ENCODE measurements at places on chromosomes 1 and 21.

- peaks cover 8% of the 10 kb centered on the region for H3K4me1 ChIP-seq
- H3K36me3 ChIP-seq: no peaks in the 10 kb centered on the region
- H3K27ac ChIP-seq: no peak overlapping the region
- peaks cover 24% of the 10 kb centered on the region for H3K27me3 ChIP-seq
- H3K4me3 ChIP-seq: no peak overlapping the region
- DNase-seq: no peak
These were observed 2.4 kb downstream of the RAP1GAP start for GRCh38 chr1:21666576-21667320.

GRCh38 chr21:32475162-32475812, 62.8 kb downstream of the EVA1C start:
- peaks cover 38% of the 10 kb centered on the region for H3K4me1 ChIP-seq
- peak; percentile 52 for DNase-seq
- no peaks in the 10 kb centered on the region for H3K36me3 ChIP-seq
- no peaks in the 10 kb centered on the region for H3K27me3 ChIP-seq
- H3K27ac ChIP-seq: peak overlapping the region; percentile 41

DNA sequence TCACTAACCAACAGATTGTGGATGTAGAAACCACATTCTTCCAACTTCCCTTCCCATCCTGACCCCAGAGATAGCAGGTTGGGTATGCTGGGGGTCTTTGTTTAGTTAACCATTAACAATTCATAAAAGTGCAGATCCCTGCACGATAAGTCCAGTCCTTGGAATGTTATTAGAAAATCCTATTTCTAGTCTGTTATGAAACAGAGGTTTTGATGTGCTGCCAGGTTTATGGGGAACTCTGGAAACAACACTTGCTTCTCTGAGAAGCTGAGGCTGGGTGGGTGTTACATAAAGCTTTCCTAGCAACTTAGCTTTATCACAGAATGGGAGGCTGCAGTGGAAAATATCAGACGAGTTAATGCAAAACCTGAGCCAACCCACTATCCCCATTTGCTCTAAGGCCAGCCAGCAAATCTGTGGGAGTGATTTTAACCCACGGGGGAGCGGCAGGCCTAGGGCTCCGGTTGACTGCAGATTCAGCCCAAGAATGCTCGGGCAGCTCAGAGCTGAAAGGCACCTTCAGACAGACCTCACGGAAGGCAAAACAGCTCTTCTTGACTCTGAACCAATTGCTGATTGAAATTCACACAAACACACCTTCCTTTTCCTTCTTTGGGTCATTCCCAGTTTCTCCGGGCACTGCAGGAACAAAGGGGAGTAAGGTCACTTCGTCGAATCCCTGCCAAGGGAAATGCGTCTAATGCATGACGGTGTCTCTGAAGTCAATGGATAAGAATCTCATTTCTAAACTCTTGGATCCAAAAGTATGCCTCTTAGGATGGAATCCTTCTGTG, 111.7 kb upstream of the IRF2BP2 start:
- H3K27me3 ChIP-seq: no peaks in the 10 kb centered on the region
- no peak overlapping the region for H3K4me3 ChIP-seq
- H3K4me1 ChIP-seq: peaks cover 46% of the 10 kb centered on the region
- DNase-seq: no peak
- no peaks in the 10 kb centered on the region for H3K36me3 ChIP-seq
- H3K27ac ChIP-seq: peak overlapping the region; percentile 99

- H3K36me3 ChIP-seq: no peaks in the 10 kb centered on the region
- DNase-seq: no peak
- no peaks in the 10 kb centered on the region for H3K4me1 ChIP-seq
These were observed 142.5 kb upstream of the HMGB4 start for GRCh38 chr1:33721301-33721815.

- DNase-seq: no peak
- no peaks in the 10 kb centered on the region for H3K27me3 ChIP-seq
- no peaks in the 10 kb centered on the region for H3K36me3 ChIP-seq
These were observed 42.2 kb upstream of the CNN3 start for GRCh38 chr1:94969137-94969536.
